Colonic mucosa (tissue), 4 donors: ENCODE measurements at places on chromosomes 5 and 9.

DNA sequence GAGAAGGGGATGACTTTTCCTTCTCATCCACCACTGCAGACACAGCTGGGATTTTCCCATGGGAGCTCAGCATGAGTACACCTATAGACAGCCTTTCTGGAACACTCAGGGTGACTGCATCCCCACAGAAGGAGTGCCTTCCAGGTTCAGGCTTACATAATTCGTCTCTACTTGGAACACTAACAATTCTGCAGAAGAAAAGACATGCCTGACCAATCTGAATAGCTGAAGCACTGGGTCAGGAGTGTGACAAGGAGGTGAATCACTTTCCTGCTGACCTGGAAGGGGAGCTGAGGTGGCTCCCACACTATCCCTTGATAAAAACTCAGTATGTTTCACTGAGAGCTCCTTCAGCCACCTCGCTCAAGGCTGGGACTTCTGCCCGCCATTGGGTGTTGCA is 425.3 kb downstream of the TLR4 start:
- DNase-seq, result no peak

DNA sequence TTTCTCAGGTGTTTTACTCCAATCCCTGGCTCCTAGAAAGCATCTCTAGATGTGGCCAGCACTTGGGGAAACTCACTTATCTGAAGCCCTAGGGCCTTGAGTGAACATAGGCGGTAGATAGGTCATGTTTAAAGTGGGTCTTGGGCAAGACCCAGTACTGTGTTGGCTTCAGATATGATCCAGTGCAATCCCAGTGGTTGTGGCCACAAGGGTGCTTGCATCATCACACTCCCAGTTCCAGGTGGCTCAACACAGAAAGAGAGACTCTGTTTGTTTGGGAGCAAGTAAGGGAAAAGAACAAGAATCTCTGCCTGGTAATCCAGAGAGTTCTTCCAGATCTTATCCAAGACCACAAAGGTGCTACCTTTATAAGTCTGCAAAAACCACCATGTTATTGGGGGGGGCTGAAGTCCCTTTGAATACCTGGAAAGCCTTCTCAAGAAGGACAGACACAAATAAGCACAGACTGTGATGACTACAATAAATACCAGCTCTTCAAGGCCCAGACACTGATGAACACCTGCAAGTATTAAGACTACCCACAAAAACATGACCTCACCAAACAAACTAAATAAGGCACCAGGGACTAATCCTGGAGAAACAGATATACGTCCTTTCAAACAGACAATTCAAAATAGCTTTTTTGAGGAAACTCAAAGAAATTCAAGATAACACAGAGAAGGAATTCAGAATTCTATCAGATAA is 114.7 kb downstream of the LURAP1L start:
- no peak for DNase-seq

DNA sequence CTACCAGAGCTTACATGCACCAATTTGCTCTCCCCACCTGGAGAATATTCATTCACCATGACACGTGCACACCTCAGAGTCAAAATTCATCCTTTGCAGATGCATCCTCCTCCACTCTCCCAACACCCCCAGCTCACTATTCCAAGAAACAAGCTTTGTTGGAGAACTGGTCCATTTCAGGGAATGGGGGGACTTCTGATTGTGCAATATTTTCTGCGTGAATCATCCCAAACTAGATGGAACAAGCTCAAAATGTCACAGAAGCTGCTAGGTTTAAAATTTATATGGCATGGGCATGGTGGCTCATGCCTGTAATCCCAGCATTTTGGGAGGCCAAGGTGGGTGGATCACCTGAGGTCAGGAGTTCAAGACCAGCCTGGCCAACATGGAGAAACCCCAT is 3.6 kb downstream of the GLDC start:
- no peak for DNase-seq

DNA sequence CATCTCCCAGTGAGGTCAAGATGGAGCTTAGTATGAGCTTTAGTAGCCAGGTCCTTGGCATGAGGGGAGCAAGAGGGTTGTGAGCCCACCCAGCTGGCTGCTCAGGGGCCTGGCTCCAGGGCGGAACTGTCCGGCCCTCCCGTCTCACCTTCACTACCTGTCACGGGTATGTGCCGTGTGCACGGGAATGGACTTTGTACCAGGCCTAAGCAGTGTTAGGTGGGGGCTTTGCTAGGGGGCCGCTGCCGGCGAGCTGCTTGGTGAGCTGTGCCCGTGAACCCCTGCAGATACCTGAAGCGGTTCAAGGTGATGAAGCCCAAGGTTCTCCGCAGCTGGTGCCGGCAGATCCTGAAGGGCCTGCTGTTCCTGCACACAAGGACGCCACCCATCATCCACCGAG is 46.7 kb downstream of the WNK2 start:
- peak; percentile 69 for DNase-seq

GRCh38 chr5:115389799-115390382 is 93.4 kb upstream of the CCDC112 start:
- DNase-seq, result no peak
